Stimulated activated CD4-positive, alpha-beta T cell treated with anti-CD3 and anti-CD28 coated beads, Interleukin-4, amount 100 ng/mL, for 24 hours (primary cell): ENCODE measurements at places on chromosomes 2 and 18.

- DNase-seq = no peak
Observed at GRCh38 chr2:59881218-59881617, 672.2 kb downstream of the BCL11A start.

DNA sequence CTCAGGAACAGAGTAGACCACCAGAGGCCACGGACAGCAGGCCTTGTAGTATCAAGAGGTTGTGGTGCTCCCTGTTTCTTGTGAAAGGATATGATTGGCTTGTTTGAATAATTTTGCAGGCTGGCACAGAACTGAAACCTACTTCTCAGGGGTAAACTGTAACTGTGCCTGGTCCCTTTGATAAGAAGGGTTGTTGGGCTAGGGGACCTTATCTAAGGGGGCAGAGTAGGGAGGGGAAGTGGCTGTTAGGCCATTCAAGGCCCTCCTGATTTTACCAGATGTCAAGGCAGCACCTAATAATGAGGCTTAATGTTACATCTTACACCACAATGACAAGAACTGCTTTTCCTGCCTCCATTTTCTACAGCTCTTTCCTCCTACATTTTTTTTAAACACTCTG, 45.6 kb downstream of the GPR39 start:
- no peak for DNase-seq

DNA sequence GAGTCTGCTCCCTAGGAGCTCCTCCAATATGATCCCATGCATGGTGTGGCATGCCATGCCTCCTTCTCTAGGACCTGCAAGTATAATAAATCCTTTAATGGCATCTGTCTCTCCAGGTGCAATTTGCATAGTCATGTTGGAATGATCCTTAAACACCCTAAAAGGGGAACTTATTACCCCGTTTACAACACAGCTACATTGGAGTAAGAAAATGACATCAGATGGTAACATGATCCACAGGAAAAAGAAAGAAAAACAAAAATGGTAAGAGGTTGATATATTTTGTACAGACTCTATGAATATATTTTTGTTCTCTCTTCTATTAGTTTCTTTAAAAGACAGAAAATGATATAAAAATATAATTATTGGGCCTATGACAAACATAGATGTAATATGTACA, 79.0 kb downstream of the CRACDL start:
- no peak for DNase-seq

GRCh38 chr18:36328385-36328858, 30.9 kb downstream of the FHOD3 start:
- DNase-seq = no peak

GRCh38 chr2:127121353-127121752, 14.4 kb upstream of the BIN1 start:
- DNase-seq = no peak

DNA sequence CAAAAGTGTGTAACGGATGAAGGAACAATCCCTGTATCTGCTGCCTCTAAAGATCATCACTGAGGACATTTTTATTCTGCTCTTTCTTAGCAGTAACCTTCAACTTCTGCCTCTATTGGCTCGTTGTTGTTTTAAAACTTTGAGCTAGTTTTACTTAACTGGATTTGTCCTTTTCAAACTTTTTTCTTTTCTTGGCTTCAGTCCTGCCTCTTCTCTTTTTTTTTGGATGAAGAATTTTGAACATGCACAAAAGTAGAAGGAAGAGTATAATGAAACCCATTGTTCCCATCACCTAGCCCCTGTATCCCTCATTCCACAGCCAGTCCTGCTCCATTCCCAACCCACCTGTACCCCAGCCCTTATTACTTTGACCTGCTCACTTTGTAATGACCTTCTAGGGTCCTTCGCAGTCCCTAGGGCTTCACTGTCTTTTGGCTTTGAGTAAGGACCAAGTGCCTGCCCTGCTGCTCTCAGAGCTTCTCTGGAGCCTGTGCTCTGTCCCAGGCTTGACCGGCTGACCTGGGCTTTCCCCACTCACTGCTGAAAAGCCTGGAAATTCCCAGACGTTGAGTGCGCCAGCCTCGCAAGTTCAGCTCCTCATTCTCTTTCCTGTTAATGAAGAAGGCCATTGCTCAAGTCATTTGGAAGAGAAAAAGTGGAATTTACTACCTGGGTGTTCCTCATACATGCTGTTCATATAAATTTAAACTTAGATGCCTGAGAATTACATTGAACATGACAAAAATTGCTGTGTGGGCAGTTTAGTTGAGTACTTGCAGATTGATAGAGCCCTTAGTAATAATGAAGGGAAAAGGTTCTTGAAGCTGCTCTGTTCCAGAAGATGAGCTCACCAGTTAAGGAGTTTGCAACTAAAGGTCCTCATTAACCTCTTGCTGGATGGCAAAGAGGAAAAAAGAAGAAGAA, 149.3 kb upstream of the ALPP start:
- no peak for DNase-seq

GRCh38 chr18:57959278-57959677, 84.7 kb upstream of the NEDD4L start:
- no peak for DNase-seq

DNA sequence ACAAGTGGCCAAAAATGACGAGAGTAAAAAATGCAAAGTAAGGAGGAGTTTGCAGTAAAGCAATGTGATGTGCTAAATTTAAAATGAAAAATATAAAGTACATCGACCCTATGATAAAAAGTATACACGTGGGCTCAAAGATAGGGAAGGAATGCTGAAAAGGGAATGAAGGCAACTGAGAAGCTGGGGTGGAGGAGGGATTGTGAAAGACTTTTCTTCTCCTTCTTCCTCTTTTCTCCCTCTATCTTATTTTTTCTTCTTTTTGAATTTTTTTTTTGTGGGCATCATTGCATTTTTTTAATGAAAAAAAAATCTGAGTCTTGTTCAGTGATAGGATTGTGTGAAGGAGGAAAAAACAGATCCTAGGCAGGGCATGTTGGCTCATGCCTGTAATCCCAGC, 57.6 kb upstream of the STK17B start:
- DNase-seq = no peak

GRCh38 chr2:24918326-24919036, 1.6 kb downstream of the ADCY3 start:
- DNase-seq = no peak
